ENCODE measurements at places on chromosomes 11 and 22.

- no peak for DNase-seq
Measured at GRCh38 chr11:12377106-12377823, at the start of gene PARVA. Gene PARVA, plus strand, starts transcription at chr11:12377571. Its CDS starts 77 bp downstream, at chr11:12377648.

DNA sequence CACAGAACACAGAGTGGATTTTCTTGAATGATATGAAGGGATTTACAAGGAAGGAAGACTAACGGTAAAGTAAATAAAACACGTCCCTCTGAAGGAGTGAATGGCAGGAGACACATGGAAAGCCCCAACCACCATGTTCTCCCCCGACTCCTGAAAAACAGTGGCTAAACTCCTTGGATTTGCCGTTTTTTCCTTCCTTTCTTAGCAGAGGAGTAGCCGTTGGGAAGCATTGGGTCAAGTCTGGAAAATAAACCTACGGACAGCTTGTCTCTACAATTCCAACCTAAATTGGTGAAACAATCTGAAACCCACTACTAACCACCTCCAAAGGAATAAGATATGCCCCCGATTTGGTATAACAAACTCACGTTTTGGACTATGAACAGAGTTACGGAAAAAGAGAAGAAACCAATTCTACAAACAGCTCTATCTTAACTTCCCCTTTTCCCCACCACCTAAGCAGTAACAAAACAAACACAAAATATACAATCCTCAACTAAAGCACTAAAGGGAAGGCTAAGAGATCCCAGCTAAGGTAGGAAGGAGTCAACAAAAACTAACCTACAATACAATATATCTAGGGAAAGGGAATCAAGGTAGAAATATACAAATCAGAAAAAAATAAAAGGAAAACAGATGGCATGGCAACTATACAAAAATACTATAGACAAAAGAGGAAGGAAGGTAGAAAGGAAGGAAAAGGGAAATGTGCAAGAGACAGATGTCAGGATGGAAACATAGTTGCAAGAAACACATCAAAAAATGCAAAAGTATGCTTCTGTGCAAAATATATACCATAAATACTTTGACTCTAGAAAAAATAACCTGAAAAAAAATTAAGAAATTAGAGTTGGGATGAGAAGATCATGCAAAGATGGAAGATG lies 43.8 kb upstream of the LYVE1 start:
- DNase-seq, result no peak

GRCh38 chr11:119983240-119983732 lies 154.6 kb downstream of the TRIM29 start:
- no peak for DNase-seq

DNA sequence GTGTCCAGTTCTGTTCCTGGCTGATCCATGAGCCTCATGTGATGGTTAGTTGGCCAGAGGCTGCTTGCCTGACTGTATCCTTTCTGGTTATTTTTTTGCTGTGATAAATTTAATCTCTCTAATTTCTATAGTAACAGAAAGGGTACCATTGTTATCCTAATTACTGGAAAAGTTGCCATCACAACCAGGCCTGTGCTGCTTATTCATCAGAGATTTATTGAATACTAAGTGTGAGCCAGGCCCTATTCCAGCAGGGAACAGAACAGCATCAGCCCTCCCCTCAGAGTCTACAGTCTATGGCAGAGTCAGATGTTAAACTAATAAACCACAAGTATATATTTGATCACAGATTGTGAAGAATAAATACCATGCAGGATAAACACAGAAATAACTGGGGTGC lies 86.8 kb downstream of the DEPDC5 start:
- no peak for DNase-seq

DNA sequence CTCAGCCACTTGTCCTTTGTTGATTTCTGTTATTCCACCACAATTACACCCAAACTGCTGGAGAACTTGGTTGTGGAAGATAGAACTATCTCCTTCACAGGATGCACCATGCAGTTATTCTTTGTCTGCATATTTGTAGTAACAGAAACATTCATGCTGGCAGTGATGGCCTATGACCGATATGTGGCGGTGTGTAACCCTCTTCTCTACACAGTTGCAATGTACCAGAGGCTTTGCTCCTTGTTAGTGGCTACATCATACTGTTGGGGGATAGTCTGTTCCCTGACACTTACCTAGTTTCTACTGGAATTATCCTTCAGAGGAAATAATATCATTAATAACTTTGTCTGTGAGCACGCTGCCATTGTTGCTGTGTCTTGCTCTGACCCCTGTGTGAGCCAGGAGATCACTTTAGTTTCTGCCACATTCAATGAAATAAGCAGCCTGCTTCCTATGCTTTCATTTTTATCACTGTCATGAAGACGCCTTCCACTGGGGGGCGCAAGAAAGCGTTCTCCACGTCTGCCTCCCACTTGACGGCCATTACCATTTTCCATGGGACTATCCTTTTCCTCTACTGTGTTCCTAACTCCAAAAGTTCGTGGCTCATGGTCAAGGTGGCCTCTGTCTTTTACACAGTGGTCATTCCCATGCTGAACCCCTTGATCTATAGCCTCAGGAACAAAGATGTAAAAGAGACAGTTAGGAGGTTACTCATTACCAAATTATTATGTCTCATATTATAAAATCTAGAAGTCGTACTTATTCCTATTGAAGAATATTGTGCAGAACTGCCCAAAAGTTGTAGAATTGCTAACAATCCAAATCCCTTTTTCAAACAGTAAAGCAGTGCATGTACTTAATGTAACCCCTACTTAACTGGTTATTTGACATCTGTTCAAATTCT lies 53.2 kb downstream of the OR4C6 start:
- no peak for DNase-seq

DNA sequence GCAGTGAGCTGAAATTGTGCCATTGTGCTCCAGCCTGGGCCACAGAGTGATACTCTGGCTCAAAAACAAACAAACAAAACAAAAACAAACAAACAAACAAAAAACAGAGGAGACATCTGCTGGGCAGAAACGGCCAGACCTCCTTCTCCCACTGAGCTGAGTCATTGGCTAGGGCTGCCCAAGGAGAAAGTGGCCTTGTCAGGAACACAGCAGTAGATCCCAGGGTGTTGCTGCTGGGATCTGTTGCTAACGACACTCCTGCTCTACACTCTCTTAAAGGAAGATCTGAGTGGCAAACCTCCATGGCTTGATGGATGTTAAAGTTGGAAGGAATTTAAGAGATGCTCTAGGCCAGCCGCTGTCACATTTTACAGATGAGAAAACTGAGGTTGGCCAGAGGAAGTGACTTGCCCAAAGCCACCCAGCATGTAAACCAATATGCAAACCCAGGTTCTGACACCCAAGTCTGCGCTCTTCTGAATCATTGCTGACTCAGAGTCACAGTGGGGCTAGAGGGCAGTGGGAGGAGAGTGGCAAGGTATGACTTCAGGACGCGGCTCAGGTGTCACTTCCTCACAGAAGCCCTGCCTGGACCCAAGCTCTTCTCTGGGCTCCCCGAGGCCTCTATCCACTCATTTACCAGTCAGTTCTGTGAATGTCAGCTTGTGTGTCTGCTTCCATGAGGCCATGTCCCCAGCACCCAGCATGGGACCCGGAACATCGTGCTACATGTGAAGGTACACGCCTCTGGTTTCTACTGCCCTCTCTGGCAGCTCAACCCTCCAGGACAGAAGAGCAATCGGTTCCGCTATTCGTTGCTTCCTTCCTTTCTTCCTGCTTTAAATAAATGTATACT lies 11.3 kb upstream of the GDPD5 start:
- no peak for DNase-seq

DNA sequence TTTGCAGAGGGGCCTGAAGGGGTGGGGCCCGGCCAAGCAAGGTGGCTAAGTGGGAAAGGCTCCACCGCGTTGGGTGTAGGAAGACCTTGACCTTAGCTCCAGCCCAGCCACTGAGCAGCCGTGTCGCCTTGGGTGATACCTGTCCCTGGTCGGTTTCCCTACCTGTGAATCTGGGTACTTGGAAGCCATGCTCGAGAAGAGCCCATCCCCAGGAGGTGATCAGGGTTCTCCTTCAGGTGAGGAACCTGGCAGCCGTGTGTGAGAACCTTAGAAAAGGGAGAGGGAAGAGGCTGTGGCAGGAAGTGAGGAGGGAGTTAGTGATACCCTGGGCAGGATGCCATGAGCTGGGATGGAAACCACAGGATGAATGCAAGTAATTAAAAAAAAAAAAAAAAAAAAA lies 21.6 kb downstream of the PPARA start:
- no peak for DNase-seq

- DNase-seq, result no peak
Measured at GRCh38 chr11:14089690-14090462, 127.4 kb downstream of the SPON1 start.

GRCh38 chr11:63769042-63769713 lies 603 bp upstream of the ZFTA start:
- DNase-seq, result no peak

DNA sequence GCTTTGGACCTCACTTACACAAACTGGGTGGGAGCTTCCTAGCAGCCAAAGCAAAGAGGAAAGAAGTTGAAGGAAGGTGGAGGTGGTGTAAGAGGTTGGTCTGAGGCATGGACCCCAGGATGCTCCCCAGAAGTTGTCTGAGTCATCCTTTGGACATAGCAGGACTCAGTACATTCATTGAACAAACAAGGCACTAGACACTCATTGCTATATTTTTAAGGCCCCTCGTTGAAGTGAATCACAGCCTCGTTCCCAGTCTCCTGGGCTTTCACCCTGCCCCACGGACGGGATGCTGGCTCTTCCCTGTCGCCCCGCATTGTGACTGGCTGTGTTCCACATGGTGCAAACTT lies 95.9 kb upstream of the FGF3 start:
- DNase-seq, result no peak

DNA sequence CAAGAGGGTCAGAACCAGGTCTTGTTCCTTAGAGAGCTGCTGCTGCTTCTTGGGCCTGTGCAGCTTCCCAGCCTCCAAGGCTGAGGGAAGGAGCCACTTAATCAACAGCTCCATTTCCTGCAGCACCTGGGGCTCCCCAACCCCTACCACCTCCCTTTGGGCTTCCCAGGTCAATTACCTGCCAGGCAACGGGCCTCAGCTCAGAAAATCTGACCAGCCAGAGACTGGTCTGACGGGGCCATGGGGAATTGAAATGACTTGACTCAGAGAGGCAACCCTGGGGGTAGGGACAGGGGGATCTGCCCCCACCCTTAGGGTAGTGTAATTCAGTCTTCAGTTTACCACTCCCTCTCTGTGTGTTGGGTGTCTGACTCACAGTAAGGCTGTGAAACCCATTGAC lies 4.7 kb upstream of the MAJIN start:
- DNase-seq, result no peak

- no peak for DNase-seq
Measured at GRCh38 chr11:64245401-64245796, 1.3 kb downstream of the PPP1R14B start.

DNA sequence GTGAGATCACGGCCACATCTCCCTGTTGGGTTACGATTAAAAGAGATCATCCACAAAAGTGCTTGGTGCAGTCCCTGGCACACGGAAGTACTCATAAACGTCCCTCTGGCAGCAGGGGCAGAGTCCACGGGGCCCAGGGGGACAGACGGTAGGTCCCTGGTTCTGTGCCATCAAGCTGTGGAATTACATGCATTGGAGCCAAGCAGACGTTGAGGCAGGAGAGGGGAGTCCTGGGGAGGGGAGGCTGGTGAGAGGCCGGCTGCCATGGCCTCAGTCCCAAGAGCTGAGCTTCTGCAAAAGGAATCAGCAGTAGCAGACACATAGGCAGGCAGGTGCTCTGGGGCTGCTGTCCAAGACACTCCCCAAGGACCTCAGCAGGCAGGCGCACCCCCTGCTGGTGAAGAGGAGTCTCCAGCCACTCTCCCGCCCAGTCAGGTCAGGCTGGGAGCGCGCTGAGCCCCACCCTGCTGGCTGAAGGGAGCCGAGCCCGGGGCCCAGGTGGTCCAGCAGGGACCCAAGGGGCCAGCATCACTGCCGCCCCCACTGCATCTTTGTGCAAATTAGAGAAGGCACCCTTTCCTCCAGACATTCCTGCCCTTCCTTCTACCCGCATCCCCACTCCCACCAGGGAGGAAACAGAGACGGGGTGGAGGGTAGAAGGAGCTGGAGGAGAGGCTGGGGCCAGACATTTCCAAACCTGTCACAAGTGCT lies 7.6 kb upstream of the KCTD17 start:
- no peak for DNase-seq

DNA sequence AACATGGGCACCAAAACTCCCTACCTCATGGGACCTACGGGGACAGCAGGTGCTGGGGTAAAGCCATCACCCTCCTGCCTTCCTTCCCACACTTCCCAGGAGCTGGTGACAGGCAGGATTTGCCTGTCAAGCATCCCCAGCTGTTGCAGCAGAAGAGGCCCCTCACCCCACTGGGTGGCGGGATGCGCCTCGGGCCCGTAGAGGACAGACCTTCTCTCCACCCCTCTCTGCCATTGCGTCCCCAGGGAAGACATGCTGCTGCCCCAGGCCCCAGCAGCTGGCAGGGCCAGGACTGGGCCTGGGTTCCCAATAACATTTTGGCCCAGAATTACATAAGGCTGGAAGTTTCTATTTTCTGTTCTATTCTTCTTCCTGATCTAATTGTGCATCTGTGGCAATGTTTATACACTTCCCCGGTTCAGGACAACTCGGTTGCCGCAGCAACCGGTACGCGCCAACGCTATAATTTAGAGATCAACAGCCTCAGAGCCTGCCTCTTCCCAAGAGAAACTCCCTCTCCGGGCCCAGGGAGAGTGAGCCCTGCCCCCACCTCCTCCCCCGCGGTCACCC lies 25.4 kb downstream of the KCNJ4 start:
- DNase-seq, result no peak

DNA sequence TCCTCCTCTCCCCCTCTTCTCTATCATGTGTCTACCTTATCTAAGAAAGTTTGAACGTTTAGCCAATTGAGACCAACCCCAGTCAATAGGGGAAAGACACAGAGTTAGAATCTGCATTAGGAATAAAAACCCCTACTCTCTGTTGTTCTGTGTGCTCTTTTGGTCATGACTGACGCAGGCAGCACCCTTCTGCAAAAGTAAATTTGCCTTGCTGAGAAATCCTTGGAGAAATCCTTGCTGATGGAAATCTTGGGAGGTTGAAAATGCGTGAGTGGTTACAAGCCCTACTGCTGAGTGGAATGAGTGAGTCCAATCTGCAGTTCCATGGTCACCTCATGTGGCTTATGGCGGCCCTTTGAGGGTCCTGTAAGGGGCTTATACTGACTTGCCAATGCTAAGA lies 145.2 kb downstream of the AASDHPPT start:
- no peak for DNase-seq

- DNase-seq, result no peak
Measured at GRCh38 chr11:56509439-56509838, 18.3 kb upstream of the OR5M8 start.

DNA sequence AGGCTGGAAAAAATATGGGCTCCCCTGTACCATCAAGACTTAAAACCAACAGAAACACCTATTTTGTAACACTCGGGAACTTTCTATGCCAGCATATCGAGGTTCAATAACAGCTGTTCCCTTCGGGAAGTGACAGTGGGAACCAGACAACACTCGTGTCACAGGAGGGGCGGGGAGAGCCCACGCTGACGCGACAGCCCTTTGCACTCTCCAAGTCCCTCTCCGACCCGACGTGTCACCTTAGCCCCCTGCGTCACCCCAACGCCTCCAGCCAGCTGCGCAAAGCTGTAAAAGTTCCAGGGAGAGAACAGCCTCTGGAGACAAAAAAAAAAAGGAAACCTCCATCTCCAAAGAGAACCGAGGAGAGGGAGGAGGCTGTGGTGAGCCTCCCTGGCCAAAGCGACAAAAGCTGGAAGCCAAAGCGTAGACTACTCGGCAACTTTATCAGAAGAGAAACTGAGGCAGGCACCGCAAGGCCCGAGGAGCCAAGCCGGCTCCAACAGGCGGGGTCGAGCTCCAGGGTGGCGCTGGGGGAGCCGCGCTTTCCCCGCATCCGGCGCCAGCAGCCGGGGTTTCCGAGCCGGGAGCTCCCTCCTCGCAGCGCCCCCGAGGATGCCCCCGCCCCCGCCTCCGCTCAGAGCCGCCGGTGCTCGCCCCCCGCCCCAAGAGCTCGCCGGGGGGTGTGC lies 751 bp downstream of the ARFGAP3 start:
- peak; percentile 32 for DNase-seq

Measured in stimulated activated CD8-positive, alpha-beta memory T cell treated with anti-CD3 and anti-CD28 coated beads, Interleukin-15, amount 100 ng/mL, for 24 hours (primary cell).